ENCODE measurements at places on chromosomes 12 and 14.

- H3K4me3 ChIP-seq: no peak overlapping the region
- no peaks in the 10 kb centered on the region for H3K36me3 ChIP-seq
- no peak for DNase-seq
- H3K27me3 ChIP-seq: no peaks in the 10 kb centered on the region
- no peak overlapping the region for H3K27ac ChIP-seq
Measured at GRCh38 chr12:26460361-26460760, 265.0 kb downstream of the SSPN start.

DNA sequence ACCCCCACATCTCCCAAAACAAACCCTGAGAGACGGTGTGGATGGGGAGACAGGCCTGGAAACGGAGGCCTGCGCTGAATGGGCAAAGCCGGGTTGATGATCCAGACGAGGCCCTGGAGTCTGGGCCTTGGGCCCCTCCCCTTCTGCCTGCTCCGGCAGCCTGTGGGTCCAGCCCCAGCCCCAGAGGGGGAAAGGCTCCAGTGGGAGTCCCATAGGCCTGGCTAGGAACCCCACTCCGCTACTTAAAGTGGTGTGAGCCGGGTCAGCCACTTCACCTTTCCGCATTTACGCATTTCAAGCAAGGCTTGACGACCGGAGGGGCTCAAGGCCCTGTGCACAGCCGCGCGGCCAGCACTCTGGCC is 695 bp upstream of the TNFAIP2 start:
- DNase-seq: no peak
- peak overlapping the region; percentile 27 for H3K4me3 ChIP-seq
- H3K4me1 ChIP-seq: peaks cover 9% of the 10 kb centered on the region
- no peak overlapping the region for H3K27ac ChIP-seq

DNA sequence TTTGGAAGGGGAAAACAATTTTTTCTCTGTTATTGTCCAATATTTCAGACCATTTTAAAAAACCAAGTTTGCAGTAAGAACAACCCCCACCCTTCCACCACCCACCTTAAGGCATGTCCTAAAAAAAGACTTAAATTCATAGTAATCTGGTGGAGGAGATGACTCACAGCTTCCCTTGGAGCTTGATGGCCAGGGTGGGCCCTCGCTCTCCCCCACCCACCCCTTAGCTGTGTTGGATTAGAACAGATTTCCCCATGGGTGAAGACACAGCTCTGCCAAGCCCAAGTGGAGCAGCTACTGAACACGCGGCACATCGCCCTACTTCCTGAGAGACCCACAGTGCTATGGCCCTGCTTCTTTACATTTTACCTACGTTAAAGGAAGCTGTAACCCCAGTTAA is 140.3 kb downstream of the GCH1 start:
- no peak overlapping the region for H3K4me3 ChIP-seq
- no peaks in the 10 kb centered on the region for H3K27me3 ChIP-seq
- H3K27ac ChIP-seq: no peak overlapping the region
- H3K4me1 ChIP-seq: no peaks in the 10 kb centered on the region

DNA sequence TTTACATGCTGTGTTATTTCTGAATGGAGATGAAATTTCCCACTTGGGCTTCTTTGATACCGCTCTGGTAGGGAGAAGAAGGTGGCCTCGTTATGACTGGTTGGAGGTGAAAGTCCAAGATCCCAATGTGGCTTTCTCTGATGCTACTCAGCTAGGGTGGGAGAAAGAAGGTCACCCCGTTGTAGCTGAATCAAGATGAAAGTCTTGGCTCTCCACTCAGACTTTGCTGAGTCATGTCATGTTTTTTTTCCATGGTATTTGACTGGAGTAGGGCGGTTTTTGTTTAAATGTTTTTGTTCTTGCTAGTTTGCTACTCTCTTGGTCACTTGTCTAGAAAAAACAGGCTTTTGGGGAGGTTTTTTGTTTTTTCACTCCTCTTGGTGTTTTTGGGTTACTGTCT is 2.4 kb upstream of the PDE6H start:
- no peaks in the 10 kb centered on the region for H3K4me1 ChIP-seq
- no peak for DNase-seq
- no peak overlapping the region for H3K27ac ChIP-seq
- H3K27me3 ChIP-seq: no peaks in the 10 kb centered on the region

DNA sequence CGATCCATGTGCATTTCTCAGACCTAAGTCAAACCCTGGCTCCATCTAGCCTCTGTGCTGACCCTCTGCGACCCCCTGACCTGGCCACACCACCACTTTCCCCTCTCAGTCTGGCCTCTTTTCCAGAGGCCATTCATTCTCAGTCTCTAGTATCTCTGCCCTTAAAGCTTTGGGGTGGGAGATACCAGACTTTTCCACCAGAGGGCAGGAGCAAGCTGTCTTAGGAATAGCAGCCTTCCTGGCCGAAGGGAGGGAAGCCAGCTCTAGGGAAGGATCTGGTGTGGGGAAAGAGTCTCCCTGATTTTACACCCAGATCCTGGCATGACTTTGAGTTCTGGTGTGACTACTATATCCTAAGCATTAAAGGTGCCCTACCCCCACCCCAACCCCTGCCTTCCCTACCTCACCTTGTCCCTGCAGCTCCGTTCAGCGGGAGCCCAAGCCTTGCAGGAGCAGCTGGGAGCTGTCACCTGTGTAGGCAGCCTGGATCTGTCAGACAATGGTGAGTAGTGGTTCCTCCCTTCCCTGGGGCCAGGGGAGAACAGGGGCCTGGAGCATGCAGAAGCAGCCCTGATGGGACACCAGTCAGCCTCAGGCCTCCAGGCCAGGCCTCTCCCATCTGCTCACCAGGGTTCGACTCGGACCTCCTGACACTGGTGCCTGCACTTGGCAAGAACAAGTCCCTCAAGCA is 6.6 kb downstream of the CARMIL3 start:
- no peaks in the 10 kb centered on the region for H3K36me3 ChIP-seq
- no peaks in the 10 kb centered on the region for H3K27me3 ChIP-seq
- no peak overlapping the region for H3K4me3 ChIP-seq

GRCh38 chr12:99042226-99042625 is 397.1 kb downstream of the APAF1 start:
- no peak overlapping the region for H3K27ac ChIP-seq
- no peaks in the 10 kb centered on the region for H3K36me3 ChIP-seq
- no peak overlapping the region for H3K4me3 ChIP-seq
- no peaks in the 10 kb centered on the region for H3K4me1 ChIP-seq
- no peaks in the 10 kb centered on the region for H3K27me3 ChIP-seq

DNA sequence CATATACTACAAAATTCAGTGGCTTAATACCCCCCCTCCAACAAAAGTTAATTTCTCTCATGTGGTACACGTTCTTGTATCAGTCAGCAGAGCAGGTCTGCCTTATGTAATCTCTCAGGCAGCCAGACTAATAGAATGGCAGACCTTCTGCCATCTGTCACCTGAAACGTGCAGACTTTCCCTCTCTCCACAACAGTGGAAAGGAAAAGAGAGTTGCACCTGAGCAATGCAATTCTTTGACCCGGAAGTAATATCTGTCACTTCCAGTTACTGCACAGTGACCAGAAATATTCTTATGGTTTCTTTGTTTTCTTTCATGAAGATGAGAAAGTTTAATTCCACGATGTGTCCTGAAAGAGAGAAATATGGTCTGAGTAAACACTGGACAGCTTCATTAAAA is 14.4 kb downstream of the KERA start:
- no peak for DNase-seq
- no peak overlapping the region for H3K27ac ChIP-seq
- H3K27me3 ChIP-seq: no peaks in the 10 kb centered on the region
- H3K4me3 ChIP-seq: no peak overlapping the region
- no peaks in the 10 kb centered on the region for H3K4me1 ChIP-seq

- H3K27me3 ChIP-seq: no peaks in the 10 kb centered on the region
- no peak overlapping the region for H3K4me3 ChIP-seq
- no peak overlapping the region for H3K27ac ChIP-seq
- H3K4me1 ChIP-seq: no peaks in the 10 kb centered on the region
Measured at GRCh38 chr12:27031531-27031930, 9.2 kb downstream of the MED21 start.

DNA sequence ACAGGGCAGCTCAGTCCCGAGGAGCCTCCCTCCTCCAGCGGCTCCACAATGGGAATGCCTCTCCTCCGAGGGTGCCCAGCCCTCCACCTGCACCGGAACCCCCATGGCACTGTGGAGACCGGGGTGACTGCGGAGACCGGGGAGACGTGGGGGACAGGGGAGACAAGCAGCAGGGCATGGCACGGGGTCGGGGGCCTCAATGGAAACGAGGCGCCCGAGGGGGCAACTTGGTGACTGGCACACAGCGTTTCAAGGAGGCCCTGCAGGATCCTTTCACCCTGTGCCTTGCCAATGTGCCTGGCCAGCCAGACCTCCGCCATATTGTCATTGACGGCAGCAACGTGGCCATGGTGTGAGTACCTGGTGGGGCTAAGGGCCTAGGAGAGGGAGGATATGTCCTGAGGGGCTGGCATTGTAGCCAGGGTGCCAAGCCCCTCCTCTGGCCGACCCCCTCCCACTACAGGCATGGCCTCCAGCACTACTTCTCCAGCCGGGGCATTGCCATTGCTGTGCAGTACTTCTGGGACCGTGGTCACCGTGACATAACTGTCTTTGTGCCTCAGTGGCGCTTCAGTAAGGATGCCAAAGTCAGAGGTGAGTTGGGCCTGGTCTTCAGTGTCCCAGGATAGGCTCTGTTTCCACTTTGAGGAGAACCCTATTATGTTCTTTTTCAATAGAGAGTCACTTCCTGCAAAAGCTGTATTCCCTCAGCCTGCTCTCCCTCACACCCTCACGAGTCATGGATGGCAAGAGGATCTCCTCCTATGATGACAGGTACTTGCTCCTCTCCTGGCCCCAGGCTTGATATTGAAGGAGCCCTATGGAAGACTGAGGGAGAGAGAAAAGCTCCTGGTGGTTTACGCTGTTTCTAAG is 2.7 kb downstream of the KHNYN start:
- no peak for DNase-seq
- H3K4me1 ChIP-seq: no peaks in the 10 kb centered on the region
- H3K4me3 ChIP-seq: no peak overlapping the region
- peaks cover 3% of the 10 kb centered on the region for H3K36me3 ChIP-seq
- H3K27ac ChIP-seq: no peak overlapping the region

DNA sequence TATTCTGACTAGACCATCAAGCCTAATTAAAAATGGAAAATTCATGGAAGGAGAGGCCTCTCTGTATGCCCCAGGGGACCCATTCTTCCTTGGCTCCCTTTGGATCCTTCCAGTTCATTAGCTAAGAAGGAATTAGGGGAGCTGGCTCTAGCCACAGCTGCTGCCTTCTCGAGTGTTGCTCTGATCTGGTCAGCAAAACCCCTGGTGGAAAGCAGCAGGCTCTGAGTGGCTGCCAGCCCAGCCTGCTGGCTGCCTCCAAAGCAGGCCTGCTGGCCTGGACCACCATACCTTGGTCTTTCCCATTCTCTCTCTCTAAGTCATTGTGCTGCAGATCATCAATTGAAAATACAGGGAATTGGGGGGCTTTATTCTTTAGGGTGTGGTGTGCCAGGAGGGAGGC is 29.0 kb upstream of the AKAP6 start:
- no peaks in the 10 kb centered on the region for H3K4me1 ChIP-seq
- no peaks in the 10 kb centered on the region for H3K27me3 ChIP-seq
- H3K27ac ChIP-seq: no peak overlapping the region
- H3K4me3 ChIP-seq: no peak overlapping the region
- H3K36me3 ChIP-seq: no peaks in the 10 kb centered on the region
- DNase-seq: no peak

DNA sequence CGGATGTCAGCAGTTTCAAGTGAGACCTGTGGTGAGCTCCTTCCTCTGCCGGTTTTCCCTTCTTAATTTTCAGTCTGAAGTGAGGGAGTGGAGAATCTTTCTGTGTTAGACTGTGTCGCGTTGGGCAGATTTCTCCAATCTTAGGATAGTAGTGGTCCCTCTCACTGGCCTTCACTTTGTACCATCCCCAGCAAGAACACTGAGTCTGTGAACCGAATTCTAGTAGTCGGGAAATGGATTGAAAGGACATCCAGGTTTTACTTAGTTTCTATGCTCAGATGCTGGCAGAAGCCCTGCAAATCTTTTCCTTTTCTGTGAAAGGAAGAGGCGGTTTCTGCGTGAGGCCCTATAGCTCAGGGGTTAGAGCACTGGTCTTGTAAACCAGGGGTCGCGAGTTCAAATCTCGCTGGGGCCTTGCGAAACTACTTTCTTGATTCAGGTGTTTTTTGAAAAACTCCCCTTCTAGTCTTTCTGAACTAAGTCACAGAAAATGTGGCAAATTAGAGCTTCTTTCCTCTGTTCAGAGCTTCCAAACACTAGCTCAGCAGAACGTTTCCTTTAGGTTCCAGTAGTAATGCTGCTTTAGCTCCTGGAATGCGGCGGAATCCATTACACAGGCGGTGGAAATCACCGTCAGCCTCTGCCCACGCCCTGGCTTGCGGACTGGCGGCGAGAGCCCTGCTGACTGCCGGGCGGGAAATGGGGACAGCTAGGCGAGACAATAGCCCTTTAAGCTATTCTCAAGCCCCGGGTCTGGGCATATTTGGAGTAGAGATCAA is 2.8 kb upstream of the RNASE4 start:
- no peak for DNase-seq
- H3K27ac ChIP-seq: no peak overlapping the region
- no peaks in the 10 kb centered on the region for H3K4me1 ChIP-seq
- H3K4me3 ChIP-seq: peak overlapping the region; percentile 86

GRCh38 chr12:86748894-86749293 is 492.7 kb upstream of the MGAT4C start:
- no peak overlapping the region for H3K27ac ChIP-seq
- no peak for DNase-seq
- H3K36me3 ChIP-seq: no peaks in the 10 kb centered on the region
- no peaks in the 10 kb centered on the region for H3K4me1 ChIP-seq

DNA sequence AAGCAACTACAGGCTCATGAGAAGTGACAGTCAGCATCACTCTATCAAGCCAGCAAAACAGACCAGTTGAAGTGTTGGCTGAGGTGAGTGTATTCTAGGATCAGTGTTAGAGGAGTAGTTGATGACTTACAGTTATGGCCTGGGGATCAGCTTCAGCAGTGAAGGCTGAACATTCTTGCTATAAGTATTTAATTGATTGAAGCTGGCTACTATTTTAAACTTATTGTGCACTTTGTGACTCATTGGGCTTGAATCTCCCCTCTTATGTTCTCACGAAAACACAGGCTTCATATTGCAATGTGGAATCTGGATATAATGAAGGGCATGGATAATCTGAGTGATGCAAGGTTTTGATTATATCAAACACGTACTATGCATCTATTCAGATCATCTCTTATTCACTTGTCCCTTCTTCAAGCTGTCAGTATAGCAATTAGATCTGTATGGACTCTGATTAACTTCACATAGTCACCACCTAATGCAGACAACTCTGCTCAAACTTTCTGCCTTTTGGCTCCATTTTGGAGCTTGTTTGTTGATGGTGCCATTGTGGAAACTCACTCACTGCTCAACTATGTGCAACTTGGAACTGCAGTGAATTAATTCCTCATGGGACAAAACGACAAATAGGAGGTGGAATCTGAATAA is 309.2 kb downstream of the SLC16A7 start:
- no peak for DNase-seq
- no peaks in the 10 kb centered on the region for H3K4me1 ChIP-seq
- H3K27ac ChIP-seq: no peak overlapping the region
- H3K36me3 ChIP-seq: no peaks in the 10 kb centered on the region

GRCh38 chr12:48177982-48178381 is 5.5 kb upstream of the CCDC184 start:
- peaks cover 4% of the 10 kb centered on the region for H3K4me1 ChIP-seq
- no peak for DNase-seq
- H3K27me3 ChIP-seq: no peaks in the 10 kb centered on the region
- H3K27ac ChIP-seq: no peak overlapping the region
- H3K4me3 ChIP-seq: no peak overlapping the region

Measured in iPS DF 6.9 (cell line).